ENCODE measurements at places on chromosomes 3 and 15. TPM values are rescaled to one million over a fixed set of nuclear protein-coding genes. Genes with fewer than 3 reads are reported as not detected.

GRCh38 chr3:2771741-2772140 is 338.4 kb downstream of the IL5RA start:
- DNase-seq: no peak

DNA sequence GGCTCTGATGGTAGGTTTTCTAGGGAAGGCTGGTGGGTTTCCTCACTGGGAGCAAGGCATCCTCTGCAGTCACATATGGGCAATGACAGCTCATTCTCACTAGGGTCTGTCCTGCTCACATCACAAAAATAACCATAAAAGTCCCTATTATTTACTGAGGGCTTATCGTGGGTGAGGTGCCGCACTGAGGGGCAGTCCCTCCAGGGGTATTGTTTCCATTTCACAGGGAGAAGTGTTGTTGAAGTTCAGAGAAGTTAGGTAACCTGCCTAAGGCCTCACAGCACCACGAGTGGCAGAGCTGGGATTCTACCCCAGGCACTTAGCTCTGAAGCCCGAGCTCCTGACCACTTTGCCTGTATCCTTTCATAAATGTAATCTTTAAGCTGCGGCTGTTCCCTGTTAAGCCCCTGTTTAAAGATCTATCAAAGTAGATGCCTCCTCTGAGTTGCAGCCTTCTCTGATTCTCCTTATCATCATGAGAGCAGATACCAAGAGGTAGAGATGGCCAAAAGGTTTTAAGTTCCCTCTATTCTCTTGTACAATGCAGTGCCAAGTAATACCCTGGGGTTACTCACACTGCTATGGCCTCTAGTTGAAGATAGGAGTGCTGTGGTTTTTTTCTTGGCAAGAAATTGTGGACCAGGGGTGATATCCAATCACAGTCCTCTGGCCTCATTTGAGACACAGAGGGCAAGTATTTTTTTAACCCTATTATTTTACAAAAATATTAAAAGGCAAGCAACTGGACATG is 107.0 kb downstream of the RPLP1 start:
- peak; percentile 37 for DNase-seq

- DNase-seq: no peak
These were observed 19.4 kb upstream of the PTX3 start for GRCh38 chr3:157417247-157417646.

GRCh38 chr3:39935261-39935660 is 125.9 kb downstream of the MYRIP start:
- DNase-seq: no peak

GRCh38 chr3:27089068-27089467 is 280.1 kb downstream of the NEK10 start:
- no peak for DNase-seq

DNA sequence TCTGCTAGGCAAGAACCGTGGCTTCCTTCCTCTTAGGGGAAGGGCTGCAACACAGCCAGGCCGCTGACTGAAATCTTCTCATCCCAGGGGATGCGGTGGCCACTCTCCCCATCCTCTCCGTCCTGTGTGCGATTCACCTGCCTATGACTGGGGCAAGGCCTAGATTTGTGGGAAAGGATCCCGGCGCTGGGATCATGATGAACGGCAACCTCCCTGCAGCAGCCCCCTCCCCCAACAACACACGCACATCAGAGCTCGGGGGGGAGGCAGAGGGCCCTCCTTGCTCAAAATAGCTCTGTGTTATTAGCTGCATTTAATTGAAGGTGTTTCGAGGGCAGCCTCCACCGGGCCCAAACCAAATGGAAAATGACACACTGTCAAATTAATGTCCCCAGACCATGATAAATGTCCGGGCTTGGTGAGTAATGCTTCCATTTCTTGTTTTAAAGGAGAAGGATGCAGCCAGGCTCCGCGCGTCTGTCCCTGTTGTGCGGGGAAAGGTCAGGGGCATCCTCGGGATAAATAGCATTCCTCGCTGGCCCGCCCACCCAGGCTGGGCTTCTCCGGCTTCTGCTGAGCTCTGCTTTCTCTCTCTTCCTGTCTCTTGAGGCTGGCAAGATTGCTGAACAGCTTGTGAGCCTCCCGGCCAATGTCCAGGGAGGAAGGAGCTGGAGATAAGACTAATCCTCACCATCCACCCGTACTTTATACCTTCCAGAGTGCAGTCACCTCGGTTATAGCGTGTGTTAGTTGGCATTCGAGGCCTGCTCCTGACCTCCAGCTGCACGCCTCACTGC is 56.4 kb upstream of the TLE3 start:
- DNase-seq: peak; percentile 82

Gene ANKUB1
- total RNA-seq: not detected

Gene SLC22A13
- 0.48 TPM for total RNA-seq
